MCF 10A (cell line): ENCODE measurements at places on chromosomes 1 and 21. TPM values are rescaled to one million over a fixed set of nuclear protein-coding genes. Genes with fewer than 3 reads are reported as not detected.

The VSIG8 gene
- total RNA-seq, result not detected in 2 replicates

The PTPRC gene
- not detected in 2 replicates for total RNA-seq

The RHOU gene
- 2.1 and 3.6 TPM in 2 replicates for total RNA-seq

The SYTL1 gene
- 64.8 and 81.8 TPM in 2 replicates for total RNA-seq

The ITPKB gene
- 9.5 and 12.6 TPM in 2 replicates for total RNA-seq

The BRINP3 gene
- total RNA-seq, result 0.26 and 0.34 TPM in 2 replicates

The PLCH2 gene
- 92.6 and 123 TPM in 2 replicates for total RNA-seq

The CD34 gene
- total RNA-seq, result 0.52 TPM in 1 of 2 replicates, not detected in the other

The DPYD gene
- total RNA-seq, result 37.4 and 48.2 TPM in 2 replicates

The TENT5C gene
- total RNA-seq, result 0.05 TPM in 1 of 2 replicates, not detected in the other

The TXNIP gene
- 576 and 599 TPM in 2 replicates for total RNA-seq
